ENCODE measurements at places on chromosomes 5 and 9.

DNA sequence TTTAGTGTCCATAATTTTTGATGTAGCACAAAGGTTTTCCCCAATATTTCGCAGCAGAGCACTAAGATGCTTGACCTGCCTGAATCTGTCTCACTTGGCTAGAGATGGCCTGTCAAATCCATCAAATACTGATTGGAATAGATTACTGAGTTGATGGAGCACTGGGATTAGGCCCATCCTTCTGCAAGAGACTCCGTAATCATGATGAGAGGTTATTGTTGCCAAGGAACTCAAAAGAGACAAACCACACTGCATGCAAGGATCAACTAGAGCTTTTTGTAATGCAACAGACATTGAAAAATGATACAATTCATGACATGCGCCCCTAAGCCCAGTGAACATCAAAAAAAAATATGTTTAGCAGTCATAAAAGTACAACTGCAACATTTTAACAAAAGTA, 585.3 kb upstream of the GRAMD2B start:
- no peak for DNase-seq

DNA sequence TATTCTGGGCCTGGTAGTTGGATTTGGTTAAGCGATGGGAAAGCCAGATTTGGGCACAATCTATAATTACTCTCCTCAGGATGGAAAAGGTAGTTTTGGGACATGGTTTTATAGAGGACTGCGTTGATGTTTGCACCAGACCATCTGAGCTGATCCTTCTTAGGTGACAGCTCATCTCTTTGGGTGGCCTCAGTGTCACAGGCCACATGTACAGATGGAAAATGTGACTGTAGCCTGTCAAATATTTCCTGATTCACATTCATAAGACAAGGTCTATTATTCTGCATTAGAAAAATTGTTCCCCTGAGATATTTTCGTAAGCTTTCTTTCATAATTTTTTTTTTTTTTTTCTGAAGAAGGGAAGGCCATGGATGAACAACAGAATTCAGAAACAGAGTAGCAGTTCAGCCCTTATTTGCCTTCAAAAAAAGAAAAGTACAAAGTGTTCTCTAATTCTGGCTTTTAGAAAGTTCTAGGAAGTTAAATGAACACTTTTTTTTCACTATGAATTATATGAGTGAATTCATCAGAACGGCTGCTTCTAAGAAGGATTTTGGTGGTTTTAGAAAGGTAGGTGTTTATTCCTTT, 81.0 kb downstream of the NNT start:
- no peak for DNase-seq

- no peak for DNase-seq
These were observed 33.9 kb downstream of the ZFR start for GRCh38 chr5:32410630-32411029.

GRCh38 chr5:127229185-127229889, 61.3 kb upstream of the MEGF10 start:
- DNase-seq = peak; percentile 23

DNA sequence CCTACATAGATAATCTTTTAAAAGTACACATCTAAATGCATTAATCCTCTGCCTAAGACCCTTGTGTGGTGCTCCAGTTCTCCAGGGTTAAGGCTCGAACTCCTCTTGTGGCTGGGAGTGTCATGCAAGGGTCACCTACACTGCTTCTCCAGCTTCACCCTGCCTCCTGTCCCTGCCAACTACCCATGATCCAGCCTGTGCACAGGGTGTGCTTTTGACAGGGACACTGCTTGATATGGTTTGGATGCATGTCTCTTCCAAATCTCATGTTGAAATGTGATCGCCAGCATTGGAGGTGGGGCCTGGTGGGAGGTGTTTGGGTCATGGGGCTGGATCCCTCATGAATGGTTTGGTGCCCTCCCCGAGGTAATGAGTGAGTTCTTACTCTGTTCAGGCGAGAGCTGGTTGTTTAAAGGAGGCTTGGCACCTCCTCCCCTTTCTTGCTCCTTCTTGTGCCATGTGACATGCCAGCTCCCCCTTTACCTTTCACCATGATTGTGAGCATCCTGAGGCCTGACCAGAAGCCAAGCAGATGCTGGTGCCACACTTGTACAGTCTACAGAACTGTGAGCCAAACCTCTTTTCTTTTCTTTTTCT, 48.5 kb downstream of the SLC22A5 start:
- DNase-seq = no peak

Data from fibroblast of skin of scalp (primary cell).